Large intestine (tissue), 12 donors: ENCODE measurements at places on chromosomes 2 and 18.
A peak's percentile ranks its signal among the peaks of the same experiment; 100 is the strongest.

DNA sequence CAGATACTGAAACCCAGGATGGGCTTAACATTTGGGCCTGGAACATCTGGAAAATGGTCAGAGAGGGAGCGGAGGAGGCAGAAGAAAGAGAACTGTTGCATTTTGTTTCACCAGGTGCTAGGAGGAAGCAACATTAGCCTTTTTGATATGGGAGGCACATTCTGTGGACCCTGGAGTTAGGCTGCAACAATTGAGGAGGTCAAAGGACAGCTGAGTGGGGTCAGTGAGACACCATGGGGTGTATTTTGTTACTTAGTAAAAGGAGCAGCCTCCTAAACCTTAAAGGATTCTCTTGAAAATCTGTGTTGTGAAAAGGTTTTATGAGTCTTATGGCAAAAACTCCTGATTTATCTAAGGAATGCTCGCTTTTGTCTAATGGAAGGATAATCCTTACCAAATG lies 124.9 kb downstream of the GREB1L start:
- no peak for DNase-seq

- DNase-seq = no peak
These were observed 18.0 kb downstream of the ANKRD44 start for GRCh38 chr2:197292619-197293018.

- DNase-seq = no peak
These were observed 146.3 kb upstream of the LMAN1 start for GRCh38 chr18:59505356-59505755.

DNA sequence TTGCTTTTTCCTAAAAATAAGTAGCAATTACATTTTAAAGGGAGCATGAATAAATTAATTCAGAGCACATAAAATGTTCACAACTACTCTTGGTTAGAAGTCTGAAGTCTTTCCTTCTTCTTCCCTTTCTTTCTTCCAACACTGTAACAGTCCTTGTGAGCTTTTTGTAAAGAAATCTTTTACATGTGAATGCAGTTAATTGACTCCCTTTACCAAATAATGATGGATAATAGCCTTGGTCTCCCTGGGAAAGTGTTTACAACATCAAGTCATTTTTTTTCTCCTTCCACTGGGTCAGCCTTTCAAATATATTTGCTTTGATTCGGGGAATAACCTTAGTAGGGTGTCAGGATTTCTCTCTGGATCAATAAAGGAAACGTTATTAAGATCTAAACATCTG lies 39.1 kb downstream of the CALCRL start:
- DNase-seq = no peak

DNA sequence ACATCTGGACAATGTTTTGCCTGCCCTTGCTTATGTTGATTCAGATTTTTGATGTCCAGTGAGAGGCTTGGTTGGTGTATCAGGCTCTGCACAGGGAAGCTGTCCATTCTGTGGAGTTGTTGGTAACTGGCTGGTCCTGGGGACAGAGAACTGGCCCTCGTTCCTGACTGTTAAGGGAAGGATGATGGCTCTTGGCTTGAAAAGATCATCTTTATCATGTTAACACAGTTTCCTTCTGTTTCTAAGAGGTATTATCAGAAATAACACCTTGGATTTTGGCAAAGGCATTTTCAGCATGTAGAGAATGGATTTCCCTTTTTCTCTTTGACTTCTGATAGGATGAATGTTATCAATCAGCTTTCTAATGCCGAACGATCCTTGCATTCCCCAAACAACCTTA lies 19.3 kb downstream of the STK25 start:
- no peak for DNase-seq

GRCh38 chr2:23383100-23383499 lies 1.9 kb upstream of the KLHL29 start:
- DNase-seq = no peak

DNA sequence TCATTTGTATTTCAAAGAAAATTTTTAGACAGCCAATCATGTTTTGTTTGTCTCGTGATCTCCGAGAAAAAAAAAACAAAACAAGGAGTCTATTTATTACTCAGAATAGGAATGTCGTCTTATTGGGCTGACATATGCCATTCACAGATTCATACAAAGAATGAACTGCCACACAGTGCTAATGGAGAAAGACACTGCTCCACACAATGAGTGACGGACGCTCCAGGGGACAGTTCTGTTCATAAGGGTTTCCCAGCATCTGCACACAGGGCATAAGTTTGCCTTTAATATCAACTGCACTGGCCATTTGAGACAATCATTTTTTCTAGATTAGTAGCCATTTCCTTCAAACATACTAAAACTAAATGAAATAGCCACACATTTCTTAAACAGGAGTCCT lies 3.4 kb downstream of the SERTAD2 start:
- DNase-seq = no peak

- DNase-seq = no peak
These were observed 364.8 kb downstream of the NYAP2 start for GRCh38 chr2:225764346-225764745.

- DNase-seq = peak; percentile 85
These were observed 250.9 kb downstream of the ICOS start for GRCh38 chr2:204187229-204188083.

GRCh38 chr2:36710858-36711515 lies 14.5 kb downstream of the VIT start:
- DNase-seq = no peak

DNA sequence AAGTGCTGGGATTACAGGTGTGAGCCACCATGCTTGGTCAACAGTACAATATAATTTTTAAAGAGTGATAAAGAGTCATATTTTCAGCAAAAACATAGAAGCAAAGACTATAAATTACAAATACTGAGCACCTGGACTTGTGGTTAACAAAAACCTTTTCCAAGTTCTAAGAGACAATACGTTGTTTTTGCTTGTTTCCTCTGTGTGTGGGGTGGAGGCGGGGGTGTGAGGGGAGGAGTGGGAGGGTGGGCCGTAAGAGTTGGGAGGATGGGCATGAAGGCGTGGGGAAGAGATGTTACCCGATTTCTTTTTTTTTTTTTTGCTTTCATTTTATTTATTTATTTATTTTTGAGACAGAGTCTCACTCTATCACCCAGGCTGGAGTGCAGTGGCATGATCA lies 78.0 kb upstream of the WIPF1 start:
- no peak for DNase-seq

- no peak for DNase-seq
These were observed 99.2 kb downstream of the PTPRM start for GRCh38 chr18:7666195-7666776.

DNA sequence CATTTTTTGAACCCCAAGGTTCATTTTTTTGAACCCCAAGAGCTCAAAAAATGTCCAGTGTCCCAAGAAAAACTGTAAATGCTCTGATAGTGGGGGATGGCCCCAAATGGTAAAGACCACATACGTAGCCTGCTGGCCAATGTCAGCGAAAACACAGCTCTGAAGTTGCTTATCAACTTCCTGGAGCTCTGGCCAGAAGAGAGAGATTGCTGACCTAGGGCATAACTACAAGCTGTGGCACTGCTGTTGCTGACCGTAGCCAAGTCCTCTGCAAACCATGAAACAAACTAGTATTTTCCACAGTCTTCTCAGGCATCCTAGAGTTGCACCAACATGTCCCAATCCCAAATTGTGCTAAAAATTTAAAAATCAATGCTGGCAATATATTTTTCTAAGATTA lies 50.9 kb downstream of the REEP1 start:
- DNase-seq = no peak

DNA sequence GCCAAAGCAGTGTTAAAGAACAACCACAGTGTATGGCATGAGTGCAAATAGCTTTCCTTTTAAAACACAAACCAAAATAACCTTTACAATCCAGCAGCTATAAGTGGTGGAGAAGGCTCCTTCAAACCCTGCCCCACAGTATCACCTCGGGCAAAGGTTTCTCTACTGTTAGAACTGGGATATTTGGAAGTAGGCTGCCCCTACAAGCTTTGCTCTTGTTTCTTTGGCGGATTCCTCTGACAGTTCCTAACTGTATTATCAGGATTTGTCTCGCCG lies 214.8 kb downstream of the ZNF521 start:
- peak; percentile 21 for DNase-seq

- peak; percentile 23 for DNase-seq
These were observed 925 bp downstream of the SESTD1 start for GRCh38 chr2:179263446-179264367.

DNA sequence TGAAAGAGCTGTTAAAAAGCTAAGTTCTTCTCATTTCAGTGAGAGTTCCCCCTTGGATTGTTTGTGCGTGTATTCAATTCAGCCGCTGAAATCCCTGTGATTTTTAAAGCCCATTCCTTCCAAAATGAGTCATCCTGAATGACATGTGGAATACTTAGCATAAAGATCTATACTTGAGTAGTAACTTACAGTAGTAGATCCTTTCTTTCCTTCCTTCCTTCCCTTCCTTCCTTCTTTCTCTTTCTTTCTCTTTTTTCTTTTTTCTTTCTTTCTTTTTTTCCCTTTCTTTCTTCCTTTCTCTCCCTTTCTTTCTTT lies 18.2 kb upstream of the SOX11 start:
- DNase-seq = no peak

- no peak for DNase-seq
These were observed 22.8 kb upstream of the KIDINS220 start for GRCh38 chr2:8860239-8860638.

DNA sequence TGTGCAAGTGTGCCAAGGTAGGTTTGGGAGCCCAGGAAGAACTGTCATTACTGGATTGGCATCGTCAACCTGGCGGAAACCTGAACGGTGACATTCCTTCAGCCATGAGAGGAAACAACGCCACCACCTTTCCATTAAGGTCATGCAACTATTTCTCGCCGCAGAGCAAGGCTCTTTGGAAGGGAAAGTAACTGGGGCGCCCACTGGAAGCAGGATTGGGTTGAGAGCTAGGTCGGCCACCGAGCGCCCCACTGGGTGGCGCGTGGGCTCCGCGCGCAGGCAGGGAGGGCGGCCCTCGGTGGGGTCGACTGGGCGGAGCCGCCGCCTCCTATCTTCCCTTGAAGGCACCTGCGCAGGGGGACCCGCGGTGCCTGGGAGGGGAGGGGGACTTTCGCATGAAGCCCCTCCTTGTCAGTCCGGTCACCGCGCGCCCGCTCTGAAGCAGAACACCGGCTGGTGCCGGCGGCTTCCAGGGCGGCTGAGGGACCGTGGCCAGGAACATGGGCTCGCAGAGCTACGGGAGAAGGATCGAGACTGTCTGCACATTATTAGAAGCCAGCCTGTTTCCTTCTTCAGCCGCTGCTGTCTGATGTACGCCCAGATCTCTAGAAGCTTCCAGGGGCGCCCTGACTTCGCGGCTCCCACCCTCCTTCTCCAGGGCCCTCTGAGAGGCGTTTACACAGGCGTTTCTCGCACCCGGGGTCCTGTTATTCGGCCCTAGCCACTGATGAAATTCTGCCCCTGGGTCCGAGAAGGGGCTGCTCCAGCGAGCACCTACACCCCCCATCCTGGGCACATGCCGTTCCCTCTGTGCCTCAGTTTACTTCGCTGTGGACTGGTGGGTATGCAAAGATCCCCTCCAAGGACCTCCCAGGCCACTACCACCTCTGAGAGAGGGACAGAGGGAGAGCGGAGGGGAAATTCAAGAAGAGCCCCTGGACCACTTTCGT lies 27.3 kb upstream of the MAL start:
- DNase-seq = no peak

GRCh38 chr2:238107525-238108422 lies 7.6 kb downstream of the ESPNL start:
- DNase-seq = no peak
